ENCODE measurements at places on chromosomes 6 and 20.

DNA sequence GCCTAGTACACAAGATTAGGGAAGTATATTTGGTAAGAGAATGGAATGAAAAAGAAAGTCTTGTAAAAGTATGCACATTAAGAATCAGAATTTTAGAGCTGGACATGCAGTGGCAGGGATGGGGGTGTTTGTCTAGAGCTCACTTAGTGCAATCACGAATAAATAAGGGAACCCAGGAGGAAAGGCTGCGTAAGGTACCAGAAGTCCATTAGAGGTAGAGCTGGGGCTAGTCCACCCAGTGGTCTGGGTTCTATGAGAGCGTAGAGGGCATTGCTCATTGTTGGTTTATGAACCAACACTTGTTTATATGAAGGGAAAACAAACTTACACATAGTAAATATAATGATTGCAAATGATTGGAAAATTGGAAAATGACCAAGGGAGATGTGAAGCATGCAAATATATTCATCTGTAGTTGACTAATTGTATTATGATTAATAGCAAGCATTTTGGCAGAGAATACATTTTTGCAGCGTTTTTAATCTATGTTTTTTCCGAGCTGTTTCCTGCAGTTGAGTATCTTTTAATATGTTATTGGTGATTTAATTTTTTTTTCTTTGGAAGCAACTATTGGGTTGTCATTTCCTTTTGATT, 3.2 kb downstream of the CDC40 start:
- DNase-seq, result no peak

DNA sequence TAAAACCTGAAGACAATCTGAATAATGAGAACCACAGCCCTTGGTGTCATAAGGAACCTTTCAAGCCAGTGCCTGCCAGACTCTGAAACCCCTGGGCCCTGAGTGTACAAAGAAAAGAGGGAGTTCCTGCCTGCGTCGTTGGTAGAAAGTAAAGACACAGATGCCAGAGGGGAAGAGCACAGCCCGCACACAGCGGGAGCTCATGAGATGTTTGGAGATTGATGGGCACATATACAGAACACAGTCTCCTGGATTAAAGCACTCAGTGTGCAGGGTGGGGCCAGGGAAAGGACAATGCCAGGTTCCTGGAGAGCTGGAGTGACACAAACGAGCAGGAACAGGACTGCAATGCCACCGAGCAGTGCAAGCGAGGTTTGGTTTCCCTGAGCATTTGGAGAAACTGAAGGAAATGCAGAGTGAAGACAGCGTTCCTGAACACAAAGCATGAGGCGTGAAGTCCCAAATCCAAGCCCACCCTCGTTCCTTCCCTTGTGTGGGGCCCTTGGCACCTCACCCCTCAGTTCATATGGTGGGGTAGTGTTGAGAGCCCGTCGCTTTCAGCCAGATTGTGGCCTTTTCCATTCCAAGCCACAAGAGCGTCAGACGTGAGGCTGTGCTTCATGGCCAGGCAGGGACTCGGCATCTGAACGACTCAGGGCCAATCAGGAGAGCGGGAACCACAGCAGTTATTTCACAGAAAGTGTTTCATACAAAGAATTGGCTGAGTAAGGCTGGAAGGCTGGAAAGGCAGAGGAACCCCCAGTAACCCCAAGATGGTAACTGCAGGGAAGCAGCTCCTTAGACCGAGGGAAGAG, 41.0 kb upstream of the RPS6KA2 start:
- no peak for DNase-seq

GRCh38 chr20:37280403-37280802, 9.1 kb upstream of the MANBAL start:
- no peak for DNase-seq

GRCh38 chr20:22808628-22809027, 224.3 kb upstream of the FOXA2 start:
- DNase-seq, result no peak

GRCh38 chr6:27684264-27685211, 211.6 kb upstream of the ZNF184 start:
- DNase-seq, result peak; percentile 36

- DNase-seq, result no peak
These were observed 95.2 kb downstream of the PLEKHG1 start for GRCh38 chr6:150694889-150695288.

DNA sequence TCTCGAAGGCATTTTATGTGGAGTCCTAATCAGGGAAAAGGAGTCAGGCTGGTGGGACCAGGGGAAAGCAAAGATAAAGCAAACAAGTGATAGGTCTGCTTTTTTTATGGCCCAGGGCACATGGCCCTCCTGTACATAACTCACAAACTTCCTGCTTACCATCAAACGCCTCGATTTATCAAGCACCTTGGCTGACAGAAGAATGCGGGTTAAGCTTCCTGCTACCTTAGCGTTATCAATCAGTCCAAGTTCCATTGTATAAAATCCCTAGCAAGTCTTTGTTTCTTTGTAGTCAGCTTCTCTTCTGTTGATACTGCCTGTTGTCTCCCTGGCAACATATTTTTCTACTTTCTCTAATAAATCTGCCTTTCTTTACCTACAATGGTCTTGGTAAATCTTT, 4.1 kb upstream of the TRIM27 start:
- DNase-seq, result no peak

DNA sequence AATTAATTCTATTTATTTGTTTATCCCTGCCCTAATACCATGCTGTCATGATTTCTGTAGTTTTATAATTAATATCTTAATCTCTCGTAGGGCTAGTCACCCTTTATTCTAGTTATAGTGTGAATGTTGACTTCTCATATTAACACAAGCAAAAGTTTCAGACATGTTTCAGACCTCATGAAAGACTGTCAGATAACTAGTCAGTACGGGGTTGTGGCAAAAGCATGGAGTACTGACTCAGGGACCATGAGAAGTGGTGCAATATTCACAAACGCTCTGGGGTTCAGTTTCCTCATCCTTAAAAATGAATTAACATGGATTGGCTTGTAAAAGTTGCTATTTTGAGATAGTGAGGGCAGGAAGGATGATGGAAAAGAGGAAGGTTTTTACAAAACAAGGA, 148.9 kb downstream of the TMEM200A start:
- no peak for DNase-seq

DNA sequence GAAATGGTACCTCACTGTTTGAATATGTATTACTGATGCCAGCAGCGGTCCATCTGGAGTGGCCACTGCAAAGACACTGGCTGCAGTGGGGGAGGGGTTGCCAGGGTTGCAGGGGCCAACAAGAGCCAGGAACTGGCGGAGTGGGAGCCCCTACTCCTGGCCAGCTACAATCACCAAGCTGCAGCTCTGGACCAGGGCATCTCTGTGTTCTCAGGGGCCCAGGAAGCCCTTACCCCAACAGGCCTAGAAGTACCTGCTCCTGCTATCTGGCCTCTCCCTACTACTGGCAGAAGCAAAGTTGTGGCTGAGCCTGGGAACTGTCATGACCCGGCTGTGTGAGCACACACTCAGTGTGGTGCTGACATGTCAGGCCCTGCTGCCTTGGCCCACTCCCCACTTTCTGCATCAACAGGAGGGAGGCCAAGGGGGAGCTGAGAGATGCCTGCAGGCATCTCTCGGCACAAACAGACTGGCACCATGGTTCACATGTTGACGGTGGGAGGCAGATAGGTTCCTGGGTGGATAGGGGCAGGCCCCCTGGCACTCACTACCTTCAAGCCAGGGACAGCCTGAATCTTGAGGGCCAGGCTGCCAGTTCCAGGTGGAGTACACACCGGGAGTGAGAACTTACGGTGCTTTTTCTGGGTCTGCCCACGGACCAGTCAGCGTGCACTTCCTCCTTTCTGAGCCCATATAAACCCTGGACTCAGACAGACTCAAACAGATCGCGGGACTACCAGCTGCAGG, 1188.0 kb downstream of the GRIK2 start:
- no peak for DNase-seq

GRCh38 chr20:7503501-7503900, 436.8 kb downstream of the HAO1 start:
- no peak for DNase-seq

GRCh38 chr6:46652232-46652602, 401 bp downstream of the CYP39A1 start:
- DNase-seq, result no peak

DNA sequence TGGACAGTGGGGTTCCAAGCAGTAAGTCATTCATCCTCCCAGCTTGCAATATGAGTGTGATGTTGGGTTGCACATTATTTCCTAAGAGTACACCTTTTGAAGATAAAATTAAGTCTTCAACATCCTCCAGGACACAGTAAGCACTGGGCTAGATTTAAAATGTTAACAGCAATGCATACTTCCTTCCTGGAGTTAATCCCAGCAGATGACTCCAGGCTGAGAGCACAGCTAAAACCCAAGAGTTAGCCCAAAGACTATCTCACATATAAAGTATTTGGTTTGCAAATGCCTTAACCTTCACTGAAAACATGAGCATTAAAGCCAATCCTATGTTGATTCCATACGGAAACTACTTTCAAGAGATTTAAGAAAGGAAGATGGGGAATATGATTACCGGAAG, 69.2 kb downstream of the SLC23A2 start:
- DNase-seq, result no peak

GRCh38 chr6:158908606-158909005, 89.4 kb upstream of the EZR start:
- DNase-seq, result no peak

DNA sequence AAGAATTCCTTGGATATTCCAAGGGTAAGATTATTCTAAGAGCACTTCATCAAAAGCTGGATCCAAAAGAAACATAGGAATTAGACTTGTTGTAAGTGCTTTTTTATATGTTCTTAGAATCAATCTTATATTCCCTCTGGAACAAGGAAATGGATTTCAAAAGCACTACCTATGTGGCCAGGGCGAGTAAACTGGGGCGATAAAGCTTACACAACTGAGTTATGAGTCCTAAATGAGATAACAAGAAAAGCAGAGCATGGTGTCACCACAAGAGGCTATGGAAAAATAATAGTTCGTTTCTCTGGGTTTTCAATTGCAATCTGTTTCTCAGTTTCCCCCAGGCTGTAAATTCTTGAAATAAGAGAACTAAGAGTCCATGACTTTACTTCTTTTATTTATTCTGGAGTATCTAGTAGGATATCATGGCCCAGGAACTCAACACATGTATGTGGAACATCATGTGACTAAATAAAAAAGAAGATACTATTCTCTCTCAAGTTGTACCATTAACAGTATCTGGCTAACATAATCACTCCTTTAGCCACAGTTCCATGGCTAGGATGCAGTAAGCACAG, 51.5 kb downstream of the NUDT3 start:
- no peak for DNase-seq

DNA sequence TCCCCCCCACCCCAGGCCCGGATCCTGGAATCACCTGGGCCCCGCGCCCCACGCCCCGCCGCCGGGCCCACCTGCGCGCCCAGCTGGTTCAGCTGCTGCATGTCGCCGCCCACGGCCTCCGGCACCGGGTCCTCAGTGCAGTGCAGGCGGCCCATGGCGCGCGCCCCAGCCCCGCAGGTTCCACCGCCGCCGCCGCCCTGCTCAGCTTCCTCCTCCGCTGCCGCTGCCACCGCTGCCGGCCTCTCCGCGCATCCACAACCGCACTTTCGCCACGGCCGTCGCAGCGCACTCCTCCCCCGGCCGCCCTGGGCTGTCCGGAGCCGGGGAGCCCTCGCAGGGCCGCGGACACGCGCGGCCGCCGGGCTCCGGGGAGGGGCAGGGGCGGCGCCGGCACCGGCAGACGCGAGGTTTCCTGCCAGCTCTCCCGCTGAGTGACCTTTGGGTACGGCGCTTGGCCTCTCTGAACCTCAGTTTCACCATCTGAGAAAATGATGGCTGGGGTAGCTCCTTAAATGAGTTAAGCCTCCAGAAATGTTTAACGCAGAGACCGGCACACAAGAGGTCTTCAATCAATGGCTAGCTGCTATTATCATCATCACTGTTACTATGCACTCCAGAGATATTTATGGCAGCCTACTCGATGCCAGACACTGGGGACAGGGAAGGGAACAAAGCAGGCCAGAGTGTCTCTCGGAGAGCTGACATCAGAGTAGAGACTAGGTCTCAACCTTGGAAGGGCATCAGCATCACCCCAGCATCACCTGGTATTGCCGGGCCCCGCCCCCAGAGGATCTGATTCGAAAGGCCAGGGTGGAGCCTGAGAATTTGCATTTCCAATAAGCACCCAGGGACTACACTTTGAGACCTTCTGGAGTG, at the start of gene COMMD7:
Gene COMMD7 (minus strand): TSS at position 231 of the 876 bp plus-strand sequence. CDS start 76 bp downstream, at position 155.
- DNase-seq, result peak; percentile 70

DNA sequence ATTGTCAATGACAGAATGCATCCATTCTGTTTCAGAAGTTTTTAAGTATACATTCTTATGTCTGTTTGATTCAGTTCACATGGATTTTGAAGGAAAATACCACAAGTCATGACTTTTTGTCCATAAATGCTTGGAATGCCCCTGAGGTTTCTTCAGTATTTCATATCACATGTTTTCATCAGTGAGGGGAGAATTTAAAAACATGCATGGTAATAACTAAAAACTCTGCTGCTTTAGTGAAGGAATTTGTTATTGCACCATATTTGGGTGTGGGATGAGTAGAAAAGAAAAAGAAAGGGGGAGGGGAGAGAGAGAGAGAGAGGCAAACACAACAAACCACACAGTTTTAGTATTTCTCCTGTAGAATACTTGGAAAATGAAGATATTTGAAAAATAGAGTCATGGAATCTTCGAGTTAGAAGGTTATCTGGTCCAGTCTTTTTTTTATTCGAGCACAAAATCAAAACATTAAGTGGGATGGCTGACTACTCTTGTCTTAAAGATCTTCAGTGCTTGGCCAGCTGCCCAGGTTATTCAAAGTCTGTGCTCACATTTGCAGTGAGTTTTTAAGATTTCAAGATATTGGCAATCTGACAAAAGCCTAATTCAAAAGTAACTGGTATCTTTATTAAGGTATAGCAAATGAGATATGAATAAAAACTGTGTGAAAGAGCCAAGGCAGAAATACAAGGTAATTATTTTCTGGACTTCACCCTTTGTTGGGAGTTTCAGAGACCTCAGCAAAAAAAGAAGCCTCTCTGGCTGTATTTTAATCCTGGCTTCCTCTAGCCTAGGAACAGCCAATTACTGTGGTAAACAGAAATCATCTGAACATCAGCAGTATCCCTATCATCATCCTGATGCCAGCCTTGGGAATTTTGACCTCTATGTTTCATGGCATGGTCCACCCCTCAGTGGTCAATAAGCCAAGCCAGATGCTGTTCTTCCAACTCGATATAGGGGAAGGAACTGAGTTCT, 687.9 kb upstream of the CITED2 start:
- DNase-seq, result peak; percentile 27

DNA sequence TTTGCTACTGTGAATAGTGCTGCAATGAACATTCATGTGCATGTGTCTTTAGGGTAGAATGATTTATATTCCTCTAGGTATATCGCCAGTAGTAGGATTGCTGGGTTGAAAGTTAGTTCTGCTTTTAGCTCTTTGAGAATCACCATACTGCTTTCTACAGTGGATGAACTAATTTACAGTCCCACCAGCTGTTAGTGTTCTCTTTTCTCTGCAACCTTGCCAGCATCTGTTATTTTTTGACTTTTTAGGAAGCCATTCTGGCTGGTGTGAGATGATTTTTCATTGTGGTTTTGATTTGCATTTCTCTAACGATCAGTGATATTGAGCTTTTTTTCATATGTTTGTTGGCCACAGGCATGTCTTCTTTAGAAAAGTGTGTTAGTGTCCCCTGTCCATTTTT, 40.0 kb downstream of the PLG start:
- no peak for DNase-seq
